Lower lobe of right lung (tissue), 2 donors: ENCODE measurements at places on chromosomes 2 and 18. TPM values are rescaled to one million over a fixed set of nuclear protein-coding genes. Genes with fewer than 3 reads are reported as not detected.

DNA sequence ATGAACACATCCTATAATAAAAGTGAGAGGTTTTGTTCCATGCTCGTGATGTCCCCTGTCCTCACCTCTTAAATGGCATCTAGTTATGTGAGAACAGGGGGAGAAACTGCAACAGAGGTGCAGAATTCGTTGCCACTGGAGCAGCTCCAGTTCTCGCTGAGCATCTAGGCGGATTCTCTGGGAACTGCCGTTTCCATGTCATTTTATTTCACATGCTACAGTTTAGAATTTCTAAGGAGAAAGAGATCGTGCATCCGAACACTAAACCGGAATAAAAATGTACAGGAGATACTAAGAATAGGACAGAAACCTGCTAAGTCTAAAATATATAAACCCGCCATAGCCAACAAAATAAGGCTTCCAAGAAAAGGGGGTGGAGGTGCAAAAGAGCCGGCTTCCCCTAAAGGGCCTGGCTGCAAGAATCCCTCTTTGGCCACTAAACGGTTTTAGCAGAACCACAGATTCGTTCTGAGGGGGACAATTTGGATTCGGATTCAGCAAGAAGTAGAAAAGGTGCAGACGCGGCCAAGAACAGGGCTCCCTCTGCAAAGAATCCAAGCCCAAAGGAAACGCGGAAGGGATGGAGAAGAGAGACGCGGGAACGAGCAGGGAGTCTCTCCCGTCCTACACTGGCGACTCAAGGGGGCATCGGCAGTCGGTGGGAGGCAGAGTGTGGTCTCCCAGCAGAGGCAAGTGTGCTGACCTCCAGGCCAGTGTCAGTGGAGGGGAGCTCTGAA is 1.3 kb downstream of the TMEM163 start:
- no peak for DNase-seq

DNA sequence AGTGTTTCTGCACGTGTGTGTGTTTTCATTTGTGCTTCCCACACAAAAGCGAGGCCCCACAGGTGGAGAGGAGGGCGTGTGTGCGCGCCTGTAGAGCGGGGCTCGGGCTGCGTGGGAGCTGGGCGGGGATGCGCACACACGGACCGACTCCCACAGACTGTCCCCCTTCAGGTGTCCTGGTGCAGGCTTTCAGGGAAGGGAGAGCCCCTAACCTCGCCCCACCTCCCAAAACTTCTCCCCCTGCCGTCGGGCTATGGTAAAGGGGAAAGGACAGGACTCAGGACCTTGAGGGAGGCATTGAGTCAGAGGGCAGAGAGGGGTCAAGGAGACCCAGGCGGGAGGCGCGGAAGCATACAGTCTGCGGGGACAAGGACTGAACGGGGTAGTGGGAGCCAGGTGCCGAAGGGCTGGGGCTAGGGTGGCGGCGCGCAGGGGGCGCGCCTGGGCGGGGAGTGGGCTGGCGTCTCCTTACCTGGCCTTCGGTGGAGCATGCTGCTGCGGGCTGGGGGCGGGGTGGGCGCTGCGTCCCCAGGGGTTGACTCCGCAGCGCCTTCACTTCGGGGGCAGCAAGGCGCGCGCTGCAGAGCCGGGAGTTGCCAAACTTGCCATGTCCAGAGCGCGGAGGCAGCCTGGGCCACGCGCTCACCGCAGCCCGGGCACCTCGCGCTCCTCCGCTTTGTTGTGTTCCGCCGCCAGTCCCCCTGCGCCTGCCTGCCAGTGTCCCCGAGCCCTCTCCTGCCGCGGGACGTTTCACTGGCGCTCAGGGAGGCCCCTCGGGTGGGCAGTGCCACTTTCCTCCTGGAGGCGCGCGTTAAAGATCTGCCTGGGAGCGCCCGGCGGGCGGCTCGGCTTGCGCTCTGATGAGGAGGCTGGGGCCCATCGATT is 302.0 kb downstream of the NCKAP5 start:
- DNase-seq: no peak

GRCh38 chr18:2850816-2851215 is 4.0 kb downstream of the EMILIN2 start:
- DNase-seq: no peak

DNA sequence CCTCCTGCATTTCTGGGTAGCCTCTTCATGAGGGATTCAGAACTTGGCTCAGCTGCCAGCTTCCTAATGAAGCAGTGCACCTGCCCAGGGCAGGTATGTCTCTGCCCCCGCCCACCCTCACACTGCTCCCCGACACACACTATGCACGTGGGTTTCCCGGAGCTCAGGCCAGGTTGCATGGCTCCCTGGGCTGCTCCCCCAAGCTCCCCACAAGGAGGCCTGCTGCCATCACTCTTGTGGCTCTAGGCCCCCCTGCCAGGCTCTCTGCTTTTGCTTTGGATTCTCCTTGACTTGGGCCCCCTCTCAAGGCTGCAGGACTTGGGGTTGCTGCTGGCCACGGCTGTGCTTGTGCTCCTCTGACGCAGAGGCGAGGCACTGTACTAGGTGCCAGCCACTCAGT is 43.6 kb downstream of the ADD2 start:
- DNase-seq: no peak

- no peak for DNase-seq
These were observed 3.8 kb upstream of the ARID5A start for GRCh38 chr2:96532641-96533291.

- DNase-seq: no peak
These were observed 85.8 kb downstream of the GRB14 start for GRCh38 chr2:164535280-164536025.

- DNase-seq: no peak
These were observed 390.0 kb upstream of the SLC8A1 start for GRCh38 chr2:40841856-40842255.

DNA sequence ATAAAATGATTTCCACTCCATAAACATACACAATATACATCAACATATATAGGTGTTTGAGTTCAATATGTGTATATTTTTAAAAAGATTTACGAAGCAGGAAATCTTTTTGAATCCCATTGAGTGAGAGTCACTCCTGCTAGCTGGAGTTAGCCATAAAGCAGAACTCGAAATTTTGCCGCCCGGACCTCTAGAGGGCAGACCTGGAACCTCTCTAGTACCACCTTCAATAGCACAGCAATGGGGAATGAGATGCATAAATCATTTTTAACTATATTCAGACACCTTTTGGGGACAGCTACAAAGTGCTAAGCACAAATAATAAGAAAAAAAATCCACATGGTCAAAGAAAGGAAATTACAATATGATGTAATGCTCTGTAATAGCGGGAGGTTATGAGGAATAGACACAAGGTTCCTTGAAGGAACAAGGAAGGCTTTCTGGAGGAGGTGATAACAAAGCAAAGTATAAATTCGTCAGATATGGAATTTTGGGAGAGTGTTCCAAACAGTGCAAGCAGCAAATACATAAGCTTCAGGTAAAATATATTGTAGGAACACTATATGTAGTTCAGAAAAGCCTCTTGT is 533.4 kb downstream of the ERBB4 start:
- peak; percentile 49 for DNase-seq

DNA sequence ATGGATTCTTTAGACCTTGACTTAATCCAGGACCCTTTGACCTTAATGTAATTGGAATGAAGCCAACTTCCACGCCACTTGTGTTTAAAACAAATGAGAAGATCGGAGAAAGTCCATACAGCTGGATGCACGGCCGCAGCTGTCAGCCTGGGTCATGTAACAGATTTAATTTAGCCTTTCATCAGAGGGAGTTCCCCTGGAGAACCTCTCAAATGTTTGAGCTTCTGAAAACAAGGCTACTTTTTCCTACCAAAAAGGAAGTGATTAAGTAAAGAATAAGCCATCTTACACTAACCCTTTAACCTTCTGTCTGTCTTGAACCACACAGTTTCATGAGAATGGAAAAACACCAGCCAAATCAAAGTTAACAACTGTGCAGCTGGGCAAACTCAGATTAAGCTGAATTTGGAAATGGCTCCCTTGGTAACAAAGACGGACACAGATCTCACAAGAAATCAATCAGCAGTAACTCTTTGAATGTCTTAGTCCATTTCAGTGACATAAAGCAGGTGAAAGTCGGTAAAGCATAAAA is 103.6 kb downstream of the DOCK10 start:
- no peak for DNase-seq

DNA sequence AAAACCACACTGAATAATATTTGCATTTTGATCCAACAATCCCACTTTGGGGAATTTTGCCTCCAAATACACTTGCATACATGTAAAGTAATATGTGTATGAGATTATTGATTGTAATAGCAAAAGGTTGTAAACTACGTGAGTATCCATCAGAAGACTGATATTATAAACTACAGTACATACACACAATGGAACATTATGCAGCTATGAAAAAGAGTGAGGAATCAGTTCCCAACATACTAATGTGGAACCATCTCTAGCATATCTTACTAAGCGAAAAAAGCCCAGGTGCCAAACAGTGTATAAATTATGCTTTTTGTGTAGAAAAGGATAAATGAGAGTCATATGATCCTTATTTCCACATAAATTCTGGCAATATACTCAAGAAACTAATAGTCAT is 16.0 kb upstream of the C2orf74 start:
- no peak for DNase-seq

- no peak for DNase-seq
These were observed 127.2 kb downstream of the FAM161A start for GRCh38 chr2:61726456-61727209.

GRCh38 chr18:23885750-23886149 is 128.8 kb upstream of the TTC39C start:
- DNase-seq: no peak

GRCh38 chr2:35410431-35411061 is 945.0 kb upstream of the CRIM1 start:
- peak; percentile 61 for DNase-seq

DNA sequence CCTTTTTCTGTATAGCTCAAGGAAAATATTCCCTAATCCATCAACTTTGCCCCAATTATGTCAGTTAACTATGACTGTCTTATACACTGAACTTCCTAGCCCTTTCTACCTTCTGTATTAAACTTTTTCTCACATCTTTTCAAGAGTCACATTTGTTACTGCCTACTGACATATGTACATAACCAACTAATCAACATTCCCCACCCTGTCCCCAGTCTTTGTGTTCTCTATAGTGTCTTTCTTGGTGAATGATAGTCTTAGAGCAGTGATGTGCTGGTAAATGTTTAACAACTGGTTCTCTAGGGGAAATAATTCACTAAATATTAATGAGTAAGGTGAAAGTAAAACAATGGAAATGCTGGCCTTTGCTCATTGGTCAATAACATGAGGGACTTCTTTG is 61.6 kb upstream of the PIK3C3 start:
- DNase-seq: no peak

The BOLA3 gene
- total RNA-seq: 19.6 TPM

The PRSS56 gene
- not detected for total RNA-seq

The DSG2 gene
- total RNA-seq: 27.6 TPM

The NT5DC4 gene
- 0.53 TPM for total RNA-seq

The ILKAP gene
- total RNA-seq: 43.4 TPM

The CHRNG gene
- not detected for total RNA-seq
